ENCODE measurements at places on chromosomes 2 and 18.

DNA sequence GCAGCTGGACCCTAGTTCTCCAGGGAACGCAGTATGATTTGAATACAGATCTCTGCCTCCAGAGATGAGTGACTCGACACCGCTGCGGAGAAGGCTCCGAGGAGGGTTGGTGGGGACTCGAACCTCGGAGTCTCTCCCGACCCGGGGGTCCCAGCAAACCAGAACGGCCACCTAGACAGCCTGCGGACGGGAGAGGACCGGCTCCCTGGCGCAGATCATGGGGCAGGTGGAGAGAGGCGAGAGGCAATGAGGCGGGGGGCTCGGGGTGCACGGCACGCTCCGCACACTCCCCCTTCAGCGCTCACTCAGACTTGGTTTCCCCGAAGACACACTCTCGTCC lies 12.6 kb downstream of the DYSF start:
- no peak for DNase-seq

GRCh38 chr2:219204425-219205164 lies 2.0 kb upstream of the ZFAND2B start:
- DNase-seq, result no peak

DNA sequence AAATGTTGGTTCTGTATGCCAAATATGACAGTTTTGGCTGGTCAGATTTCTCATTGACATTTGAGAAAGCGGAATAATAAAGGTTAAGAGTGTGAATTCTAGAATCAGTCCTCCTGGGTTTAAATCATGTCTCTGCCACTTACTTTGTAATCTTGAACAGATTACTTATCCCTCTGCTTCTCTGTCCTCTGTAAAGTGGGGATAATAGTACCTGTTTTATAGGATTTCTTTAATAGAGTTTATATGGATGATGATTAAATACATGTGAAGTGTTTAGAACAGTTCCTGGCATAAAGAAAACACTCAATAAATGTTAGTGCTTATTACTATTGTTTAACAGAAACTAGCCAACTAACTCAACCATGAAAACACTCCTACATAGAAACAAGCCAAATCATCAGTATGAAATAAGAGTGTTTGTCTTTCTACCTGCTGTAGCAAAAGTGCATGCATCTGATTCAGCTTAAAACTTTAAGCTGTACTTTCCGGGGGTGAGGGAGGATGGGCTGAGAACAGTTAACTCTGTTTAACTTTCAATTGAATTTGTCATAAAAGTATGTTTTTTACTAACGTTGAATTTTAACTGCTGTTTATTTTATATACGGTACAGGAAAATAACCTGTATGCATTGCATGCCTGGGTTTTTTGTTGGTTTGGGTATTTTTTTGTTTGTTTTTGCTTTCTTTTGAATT lies 6.8 kb downstream of the HTR2B start:
- DNase-seq, result no peak

- no peak for DNase-seq
Observed at GRCh38 chr2:15942711-15943345, 2.5 kb downstream of the MYCN start.

DNA sequence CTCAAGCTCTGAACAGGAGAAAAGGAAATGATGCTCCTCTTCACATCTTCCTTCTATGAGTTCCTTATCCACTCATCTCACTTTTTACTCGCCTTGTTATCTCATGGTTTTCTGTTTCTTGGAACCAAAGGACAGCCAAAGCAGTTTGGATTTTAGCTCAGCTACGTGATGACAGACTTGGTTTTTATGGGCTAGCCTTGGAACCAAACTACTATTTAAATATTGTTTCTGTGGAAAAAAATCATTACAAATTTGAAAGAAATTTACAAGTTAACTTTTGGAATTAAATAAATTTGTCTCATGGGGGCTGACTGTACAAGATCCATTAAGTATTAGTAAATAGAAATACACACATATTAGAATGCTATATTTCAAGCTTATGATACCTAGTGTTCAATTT lies 727.8 kb upstream of the FANCL start:
- no peak for DNase-seq

- DNase-seq, result no peak
Observed at GRCh38 chr2:11288431-11288830, 56.0 kb downstream of the ROCK2 start.
